NCI-H187 treated with DMSO at 0.1 percent for 48 hours (cell line): ENCODE measurements at places on chromosomes 12 and 14.
A peak's percentile ranks its signal among the peaks of the same experiment; 100 is the strongest.

- DNase-seq, result no peak
Measured at GRCh38 chr12:110004598-110004997, 5.4 kb downstream of the ANKRD13A start.

DNA sequence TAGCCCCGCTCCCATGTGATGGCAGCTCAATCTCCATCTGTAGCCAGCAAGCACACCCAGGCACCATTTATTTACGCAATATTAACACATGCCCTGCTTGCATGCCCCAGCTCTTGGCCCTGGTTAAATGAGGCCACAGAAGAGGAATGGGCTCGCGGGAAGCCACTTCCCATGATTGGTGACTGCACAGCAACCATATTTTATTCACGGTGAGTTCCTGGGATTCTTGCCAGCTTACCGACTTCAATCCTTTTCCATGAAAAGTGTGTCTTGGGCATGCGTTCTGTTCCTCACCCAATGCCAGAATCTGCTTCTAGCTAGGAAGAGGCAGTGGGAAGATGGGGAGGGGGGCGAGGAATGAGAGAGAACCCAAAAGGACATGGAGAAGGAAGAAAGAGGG lies 54.7 kb downstream of the PITPNM2 start:
- no peak for DNase-seq

DNA sequence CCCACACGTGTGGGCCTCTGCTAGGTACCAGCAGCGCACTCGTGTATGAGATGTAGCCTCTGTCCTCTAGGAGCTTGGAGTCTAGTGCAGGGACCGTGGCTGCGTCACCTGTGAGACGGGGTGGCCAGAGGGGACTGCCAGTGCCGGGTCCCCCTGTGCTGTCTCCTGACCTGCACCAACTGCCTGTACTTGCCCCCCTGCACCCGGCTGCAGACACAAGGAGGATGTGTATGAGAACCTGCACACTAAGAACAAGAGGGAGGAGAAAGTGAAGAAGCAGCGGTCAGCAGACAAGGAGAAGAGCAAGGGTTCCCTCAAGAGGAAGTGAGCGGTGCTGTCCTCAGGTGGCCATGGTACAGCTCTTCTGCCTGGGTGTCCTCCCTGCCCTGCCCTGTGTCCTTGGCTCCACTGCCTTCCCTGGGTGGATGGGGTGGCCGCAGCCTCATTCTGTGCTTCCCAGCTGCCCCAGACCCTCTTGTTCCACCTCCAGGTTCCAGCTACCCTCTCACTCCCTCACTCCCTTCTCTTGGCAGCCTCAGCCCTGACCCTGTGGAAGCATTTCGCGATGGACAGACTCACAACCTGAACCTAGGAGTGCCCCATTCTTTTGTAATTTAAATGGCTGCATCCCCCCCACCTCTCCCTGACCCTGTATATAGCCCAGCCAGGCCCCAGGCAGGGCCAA lies 9.6 kb downstream of the PTPN6 start:
- no peak for DNase-seq

DNA sequence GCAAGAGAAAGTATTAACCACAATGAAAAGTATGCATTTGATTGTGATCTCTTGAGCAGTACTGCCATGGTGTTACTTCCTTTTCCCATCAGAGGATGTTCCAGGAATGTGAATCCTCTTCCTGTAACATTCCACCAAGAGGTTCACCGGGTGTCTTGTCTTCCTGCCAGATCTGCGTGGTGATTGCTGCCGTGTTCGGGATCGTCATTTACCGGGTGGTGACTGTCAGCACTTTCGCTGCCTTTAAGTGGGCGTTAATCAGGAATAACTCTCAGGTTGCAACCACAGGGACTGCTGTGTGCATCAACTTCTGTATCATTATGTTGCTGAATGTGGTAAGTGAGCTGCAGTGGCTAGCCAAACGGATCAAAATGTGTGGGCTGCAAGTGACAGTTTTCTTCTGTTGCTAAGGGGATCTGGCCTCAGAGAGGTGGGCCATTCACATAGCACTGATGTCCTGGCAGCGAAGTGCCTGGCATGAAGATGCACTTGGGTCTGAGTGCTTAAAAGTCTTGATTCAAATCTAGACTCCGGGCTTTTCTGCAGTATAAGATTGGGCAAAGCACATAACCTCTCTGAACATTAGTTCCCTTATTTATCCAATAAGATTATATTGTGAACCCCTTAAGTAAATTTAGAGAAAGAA lies 123.4 kb downstream of the SLC5A8 start:
- peak; percentile 16 for DNase-seq

DNA sequence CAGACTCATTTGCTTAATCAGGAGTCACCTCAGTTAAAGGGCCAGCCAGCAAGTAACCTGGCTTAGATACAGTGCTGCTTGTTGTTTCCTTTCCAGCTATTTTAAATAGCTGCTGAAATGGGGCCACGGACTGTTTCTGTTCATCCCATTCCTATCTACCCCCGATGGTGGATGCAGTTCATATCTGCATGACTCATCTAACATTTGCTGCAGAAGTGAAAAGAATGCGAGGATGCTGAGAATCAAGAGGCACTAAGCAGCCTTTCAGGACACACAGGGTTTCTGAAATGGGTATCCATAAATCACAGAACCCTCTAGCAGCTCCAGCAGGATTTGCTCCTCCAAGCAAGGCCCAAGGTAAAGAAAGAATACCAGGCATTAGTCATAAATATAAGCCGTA lies 60.2 kb upstream of the RTRAF start:
- no peak for DNase-seq

GRCh38 chr12:105227879-105228278 lies 8.1 kb downstream of the APPL2 start:
- DNase-seq, result no peak
